ENCODE measurements at places on chromosomes 12 and 14.

GRCh38 chr14:85622106-85622505 is 92.2 kb downstream of the FLRT2 start:
- DNase-seq, result no peak

DNA sequence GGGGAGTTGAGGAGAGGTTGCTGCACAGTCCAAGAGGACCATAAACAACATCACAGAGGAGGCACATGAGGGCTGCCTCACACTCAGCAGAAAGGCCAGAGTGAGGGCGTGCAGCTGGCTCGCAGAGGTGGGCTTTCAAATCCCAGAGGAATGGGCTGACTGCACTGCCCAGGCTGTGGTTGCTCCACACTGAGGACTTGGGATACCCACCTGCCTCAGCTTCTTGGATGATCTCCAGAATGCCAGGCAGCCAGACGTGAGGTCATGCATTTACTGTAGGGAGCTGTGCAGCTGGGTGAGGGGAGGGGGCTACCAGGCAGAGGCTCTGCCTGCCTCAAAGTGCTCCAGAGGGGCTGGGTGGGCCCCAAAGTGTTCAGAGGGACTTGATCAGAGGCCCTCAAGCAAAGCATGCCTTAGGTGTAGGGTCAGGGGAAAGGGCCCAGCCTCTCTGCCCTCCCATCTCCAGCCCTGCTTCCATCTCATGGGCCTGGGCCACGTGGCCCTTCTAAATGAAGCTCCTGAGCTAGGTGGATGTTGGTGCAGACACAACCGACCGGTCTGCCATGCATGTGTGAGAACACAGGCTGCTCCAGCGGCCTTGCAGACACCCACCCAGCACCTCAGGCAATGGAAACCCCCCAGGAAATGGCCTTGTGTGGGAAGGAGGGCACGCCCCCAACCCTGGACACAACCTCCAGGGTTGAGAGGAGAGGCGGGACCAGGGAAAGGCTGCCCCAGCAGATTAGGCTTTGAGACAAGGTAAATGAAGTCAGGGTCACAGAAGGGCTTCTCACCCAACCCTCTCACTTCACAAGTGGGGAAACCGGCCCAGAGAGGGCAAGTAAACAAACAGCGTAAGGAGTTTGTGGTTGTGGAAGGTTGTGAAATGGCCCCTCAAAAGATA is 90.8 kb downstream of the NTF3 start:
- DNase-seq, result no peak

- DNase-seq, result no peak
Measured at GRCh38 chr12:5560265-5560664, 128.4 kb downstream of the NTF3 start.

- DNase-seq, result no peak
Measured at GRCh38 chr12:91173124-91173523, 9.5 kb downstream of the DCN start.

- DNase-seq, result peak; percentile 96
Measured at GRCh38 chr12:31325877-31326631, at the start of gene SINHCAF. TSS of gene SINHCAF (minus strand) at chr12:31326150. CDS start at chr12:31298204, 27,946 bp downstream.

GRCh38 chr12:10553148-10553547 is 47.5 kb downstream of the EIF2S3B start:
- no peak for DNase-seq

GRCh38 chr14:76314521-76315034 is 61.4 kb upstream of the ESRRB start:
- no peak for DNase-seq

DNA sequence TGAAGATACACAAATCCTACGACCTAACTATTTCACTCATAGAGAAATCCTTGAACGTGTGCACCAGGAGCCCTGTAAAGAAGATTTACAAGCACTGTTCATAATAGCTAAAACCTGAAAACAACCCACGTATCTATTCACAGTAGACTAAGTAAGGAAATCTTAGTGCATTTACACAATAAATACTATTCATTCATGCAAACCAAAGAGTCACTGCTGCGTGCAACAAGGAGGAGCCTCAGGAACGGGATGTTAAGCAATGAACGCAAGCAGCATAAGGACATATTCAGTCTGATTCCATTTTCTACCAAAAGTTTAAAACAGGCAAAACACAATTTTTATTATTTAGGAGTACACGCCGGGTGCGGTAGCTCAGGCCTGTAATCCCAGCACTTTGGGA is 176.6 kb downstream of the TTC7B start:
- DNase-seq, result no peak

GRCh38 chr12:14510574-14510973 is 57.1 kb downstream of the PLBD1 start:
- no peak for DNase-seq

- no peak for DNase-seq
Measured at GRCh38 chr12:18101043-18101442, 11.1 kb upstream of the RERGL start.

DNA sequence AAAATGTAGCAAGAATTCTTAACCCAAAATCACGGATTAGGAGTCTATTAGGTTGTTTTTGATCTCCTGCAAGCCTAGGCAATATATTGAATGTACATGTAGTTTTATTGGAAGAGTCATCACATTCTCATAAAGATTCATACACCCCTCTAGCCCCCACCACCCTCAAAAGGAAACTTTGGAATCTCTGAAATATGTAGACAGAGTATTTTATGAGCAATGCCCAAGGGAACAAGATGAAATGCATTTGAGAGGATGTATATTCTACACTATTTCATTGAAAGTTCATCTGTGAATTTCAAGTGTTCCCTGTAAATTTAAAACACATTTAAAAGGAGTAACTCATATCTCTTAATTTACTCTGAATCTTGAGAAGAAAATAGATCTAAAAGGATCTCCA is 103.7 kb downstream of the SYT1 start:
- DNase-seq, result no peak

- no peak for DNase-seq
Measured at GRCh38 chr12:129101404-129101803, 248.1 kb downstream of the GLT1D1 start.

DNA sequence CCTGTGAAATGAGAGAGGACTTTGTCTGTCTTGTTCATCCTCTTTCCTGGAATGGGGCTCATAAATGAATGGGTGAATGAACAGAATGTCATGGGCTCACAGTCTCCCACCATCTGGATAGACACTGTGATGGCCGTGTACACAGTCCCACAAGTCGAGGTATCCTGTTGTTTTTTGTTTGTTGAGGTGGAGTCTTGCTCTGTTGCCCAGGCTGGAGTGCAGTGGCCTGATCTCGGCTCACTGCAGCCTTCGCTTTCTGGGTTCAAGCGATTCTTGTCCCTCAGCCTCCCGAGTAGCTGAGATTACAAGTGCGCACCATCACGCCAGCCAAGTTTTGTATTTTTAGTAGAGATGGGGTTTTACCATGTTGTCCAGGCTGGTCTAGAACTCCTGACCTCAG is 16.1 kb upstream of the PLA2G1B start:
- no peak for DNase-seq

Measured in stimulated activated CD8-positive, alpha-beta memory T cell treated with anti-CD3 and anti-CD28 coated beads, Interleukin-15, amount 100 ng/mL, for 4 hours (primary cell).